ENCODE measurements at places on chromosomes 7 and 10.

DNA sequence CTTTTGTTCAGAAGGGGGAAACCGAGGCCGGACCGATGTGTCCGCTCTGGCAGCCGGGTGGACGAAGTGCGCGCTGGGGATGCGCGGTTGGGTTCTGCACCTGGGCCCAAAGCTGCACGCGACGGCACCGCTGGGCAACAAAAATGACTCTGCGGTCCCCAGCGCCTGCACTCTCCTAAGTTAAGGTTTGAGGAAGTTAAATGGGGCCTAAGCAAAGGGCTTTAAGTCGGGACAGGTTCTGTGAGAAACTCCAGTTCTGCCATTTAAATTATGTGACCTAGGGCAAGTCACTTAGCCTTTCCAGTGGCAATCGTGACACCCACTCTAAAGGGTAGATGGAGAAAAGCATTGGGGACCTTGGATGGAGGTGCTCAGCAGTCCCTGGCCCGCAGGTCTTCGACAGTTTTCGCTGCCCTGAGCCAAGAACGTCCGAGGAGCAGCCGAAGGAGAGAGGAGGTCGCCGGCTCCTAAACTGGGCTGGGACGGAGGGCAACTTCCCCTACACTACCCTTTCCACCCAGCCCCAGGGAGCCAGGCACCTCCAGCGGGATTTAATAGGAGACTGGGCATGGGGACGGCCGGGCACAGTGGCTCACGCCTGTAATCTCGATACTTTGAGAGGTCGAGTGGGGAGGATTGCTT is 534 bp upstream of the ACBD5 start:
- no peak for DNase-seq

GRCh38 chr7:96217147-96217546 is 104.8 kb downstream of the SLC25A13 start:
- no peak for DNase-seq

DNA sequence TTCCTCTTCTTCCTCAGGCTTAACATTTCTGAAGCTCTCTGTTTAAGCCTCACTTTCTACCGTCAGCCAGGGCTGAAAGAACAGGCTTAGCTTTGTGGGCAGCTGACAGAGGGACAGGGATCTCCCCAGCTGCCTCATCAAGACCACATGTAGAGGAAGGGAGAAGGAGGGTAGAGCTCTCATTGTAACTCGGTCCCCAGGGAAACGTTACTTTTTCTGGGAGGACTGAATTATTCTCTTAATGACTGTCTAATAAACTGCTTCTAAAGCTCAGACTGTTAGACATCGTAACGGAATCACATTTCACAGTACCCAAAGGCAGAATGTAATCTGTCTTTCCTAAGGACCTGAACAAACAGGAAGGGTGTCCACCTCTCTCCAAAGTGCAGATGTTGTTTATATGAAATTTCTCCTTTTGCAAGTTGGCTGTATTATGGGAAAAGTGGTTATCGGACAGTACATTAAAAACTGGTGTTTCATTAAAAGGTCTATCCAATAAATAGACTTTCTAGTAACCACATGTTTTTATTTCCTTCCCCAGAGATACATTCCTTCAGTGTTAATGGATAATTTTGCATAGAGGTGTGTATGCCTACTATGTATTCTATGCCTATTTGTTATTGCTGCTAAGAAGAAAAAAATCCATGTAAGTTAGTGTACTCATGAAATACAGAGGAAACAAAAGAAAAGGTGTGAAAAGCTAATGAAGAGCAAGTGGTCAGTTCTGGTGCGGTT is 144.2 kb downstream of the CTTNBP2 start:
- no peak for DNase-seq

DNA sequence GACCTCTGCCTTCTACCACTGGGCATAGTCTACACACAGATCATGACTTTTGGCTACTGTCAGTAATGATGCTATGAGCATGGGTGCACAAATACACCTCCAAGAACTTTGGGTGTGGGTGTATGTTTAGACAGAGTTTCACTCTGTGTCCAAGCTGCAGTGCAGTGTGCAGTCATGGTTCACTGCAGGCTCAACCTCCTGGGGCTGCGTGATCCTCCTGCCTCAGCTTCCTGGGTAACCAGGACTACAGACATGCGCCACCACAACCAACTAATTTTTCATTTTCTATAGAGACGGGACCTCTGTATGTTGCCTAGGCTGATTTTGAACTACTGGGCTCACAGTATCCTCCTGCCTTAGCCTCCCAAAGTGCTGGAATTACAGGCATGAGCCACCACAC is 194.4 kb downstream of the NSUN6 start:
- DNase-seq, result no peak

- DNase-seq, result no peak
Observed at GRCh38 chr7:46542076-46542475, 621.0 kb upstream of the IGFBP3 start.

- peak; percentile 79 for DNase-seq
Observed at GRCh38 chr10:97399843-97400545, 1.1 kb downstream of the RRP12 start.

- DNase-seq, result no peak
Observed at GRCh38 chr10:6139470-6139869, 50.6 kb downstream of the RBM17 start.
